Suppressor macrophage (primary cell): ENCODE measurements at places on chromosomes 6 and 20.
A peak's percentile ranks its signal among the peaks of the same experiment; 100 is the strongest.

- DNase-seq, result no peak
These were observed 81.3 kb upstream of the CD93 start for GRCh38 chr20:23167431-23167830.

DNA sequence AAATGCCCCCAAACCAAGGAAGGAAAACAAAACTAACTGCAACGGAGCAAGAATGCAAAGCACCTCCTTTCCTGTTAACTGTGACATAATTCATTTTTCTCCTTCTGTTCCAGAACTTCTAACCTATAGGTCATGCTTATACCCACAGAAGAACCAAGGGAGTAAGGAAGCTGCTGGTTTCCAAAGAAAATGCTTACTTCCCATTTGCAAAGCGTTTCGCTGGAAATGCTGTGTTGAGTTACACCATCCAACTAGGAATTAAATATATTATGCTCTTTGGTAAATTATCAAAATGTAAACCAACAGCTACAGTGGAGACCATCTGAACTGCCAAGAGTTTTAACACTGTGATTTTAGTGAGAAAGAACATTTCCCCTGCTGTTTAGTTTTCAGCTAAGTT lies 42.9 kb downstream of the ATXN1 start:
- peak; percentile 65 for DNase-seq

DNA sequence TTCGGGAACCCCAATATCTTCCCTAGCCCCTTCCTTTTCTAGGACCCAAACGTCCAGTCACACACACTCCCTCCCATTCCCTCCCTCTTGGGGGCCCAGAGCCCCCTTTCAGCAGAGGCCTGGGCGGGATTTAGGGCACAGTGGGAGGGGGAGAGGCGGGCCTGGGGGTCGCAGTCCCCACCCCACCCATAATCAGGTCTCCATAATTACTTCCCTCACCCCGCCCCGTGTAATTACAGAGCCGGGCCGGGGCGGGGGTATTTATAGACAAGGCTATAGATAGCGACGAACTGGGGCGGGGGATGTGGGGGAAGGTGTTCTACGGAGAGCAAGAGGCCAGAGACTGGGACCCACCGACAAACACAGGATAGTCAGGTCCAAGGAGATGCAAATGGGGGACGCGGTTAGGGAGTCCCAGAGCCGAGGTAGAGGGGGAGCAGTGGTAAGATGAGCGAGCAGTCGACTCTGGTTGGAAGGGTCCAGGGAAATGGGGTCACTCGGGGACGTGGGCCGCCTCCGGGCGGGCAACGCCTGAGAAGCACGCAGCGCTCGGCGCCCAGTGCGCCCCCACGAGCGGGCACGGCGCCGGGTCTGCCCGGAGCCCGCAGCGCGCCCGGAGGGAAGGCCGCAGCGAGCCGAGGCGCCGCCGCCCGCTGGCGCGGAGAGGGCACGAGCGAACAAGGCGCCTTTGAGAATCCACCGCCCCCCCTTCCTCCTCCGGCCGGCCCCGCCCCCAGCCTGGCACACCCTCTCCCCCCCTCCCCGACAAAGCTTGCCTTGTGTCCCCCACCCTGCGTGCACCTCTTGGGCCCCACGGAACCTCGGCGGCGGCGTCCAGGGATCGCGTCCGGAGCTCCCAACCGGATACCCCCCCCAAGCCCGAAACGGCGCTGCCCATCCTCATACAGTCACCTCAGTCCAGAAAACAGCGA lies 670 bp upstream of the COL11A2 start:
- DNase-seq, result peak; percentile 51

DNA sequence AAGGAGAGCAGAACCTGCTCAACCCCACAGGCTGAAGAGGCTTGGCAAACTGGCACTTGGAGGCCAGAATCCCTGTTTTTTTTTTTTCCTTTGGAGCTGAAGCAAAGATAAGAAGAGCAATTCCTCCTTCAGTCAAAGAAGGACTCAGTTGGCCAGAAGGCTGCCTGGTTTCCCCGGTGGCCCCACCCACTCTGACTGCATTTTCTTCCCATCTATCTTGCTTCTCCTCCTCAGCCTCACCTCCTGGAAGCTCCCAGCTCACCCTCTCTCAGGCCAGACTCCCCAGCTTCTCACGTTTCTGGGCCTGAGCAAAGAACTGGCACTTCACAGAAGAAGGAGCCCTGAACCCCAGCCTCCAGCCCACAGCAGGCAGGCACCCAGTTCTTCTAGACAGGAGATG lies 2.4 kb downstream of the LRFN2 start:
- DNase-seq, result no peak

DNA sequence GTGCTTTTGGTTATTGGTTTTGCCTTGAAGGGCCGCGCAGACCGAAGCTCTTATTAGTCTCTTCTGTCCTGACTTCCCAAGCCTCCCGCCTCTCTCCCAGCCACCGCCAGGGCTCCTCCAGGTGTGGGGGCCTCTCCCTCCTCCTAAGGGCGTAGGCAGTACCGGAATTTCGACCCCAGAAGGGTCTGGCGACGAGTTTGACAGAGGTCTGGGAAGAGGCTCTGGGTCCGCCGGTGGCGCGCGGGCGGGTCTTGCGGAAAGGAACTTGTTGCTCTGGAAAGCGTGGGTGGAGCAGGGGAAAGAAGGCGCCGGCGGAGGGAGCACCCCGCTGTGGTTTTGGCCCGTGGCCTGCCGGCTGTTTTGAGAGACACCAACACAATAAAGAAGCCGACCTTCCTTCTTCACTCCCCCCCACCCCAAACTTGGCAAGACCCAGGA lies 1.8 kb downstream of the PCSK2 start:
- no peak for DNase-seq

GRCh38 chr6:106630366-106630765 lies 988 bp downstream of the QRSL1 start:
- DNase-seq, result no peak

- no peak for DNase-seq
These were observed 95.2 kb downstream of the KIF13A start for GRCh38 chr6:17892097-17892686.

DNA sequence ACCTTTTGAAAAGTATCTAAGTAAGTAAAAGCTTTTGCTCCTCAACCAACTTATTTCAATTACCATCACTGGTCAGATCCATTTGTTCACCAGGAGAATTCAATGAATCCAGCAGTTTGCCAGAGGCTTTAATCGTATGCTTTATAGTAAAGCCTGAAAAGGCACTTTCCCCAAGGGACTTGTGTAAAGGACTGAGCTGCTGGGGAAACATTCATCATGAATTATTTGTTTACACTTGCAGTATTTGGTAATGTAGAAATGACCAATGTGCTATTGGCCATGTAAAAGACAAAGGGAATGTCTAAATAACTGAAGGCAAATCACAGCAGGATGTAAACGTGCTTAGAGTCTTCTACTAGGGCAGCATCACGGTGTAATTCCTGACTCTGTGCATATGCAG lies 471.4 kb downstream of the ADGRB3 start:
- no peak for DNase-seq

DNA sequence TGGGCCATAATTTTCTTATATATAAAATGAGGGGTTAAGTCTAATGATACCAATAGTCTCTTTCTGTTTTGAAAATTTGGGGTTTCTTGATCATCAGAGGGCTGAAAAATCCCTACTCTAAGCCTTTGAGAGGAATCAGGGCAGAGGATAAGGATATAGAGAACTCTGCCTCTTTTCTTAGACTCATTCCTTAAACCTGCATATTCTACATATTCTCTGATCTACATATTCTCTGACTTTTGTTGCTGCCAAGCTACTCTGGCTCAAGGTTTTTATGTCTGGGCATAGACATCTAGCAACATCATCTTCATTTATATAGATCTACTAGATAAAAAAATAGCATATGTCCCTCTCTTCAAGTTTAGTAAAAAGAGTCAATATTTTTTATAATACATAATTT lies 71.2 kb downstream of the FLRT3 start:
- DNase-seq, result no peak

DNA sequence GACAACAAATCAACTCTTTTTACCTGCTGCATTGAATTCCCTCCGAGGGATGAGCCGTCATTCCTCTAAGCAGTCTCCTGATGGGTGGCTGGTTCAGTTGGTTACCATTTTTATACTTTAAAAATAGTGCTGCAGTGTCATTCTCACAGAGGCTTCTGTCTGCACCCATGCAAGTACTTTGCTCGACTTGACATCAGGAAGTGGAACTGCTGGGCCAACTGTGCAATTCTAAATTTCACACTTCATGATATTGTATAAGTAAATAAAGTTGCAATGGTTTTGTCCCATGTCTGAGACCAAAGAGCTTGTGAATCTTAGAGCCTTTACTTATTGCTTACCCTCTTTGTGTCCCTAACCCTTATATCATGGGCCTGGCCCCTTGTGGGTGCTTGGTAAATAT lies 2.5 kb downstream of the BTN3A1 start:
- peak; percentile 23 for DNase-seq

DNA sequence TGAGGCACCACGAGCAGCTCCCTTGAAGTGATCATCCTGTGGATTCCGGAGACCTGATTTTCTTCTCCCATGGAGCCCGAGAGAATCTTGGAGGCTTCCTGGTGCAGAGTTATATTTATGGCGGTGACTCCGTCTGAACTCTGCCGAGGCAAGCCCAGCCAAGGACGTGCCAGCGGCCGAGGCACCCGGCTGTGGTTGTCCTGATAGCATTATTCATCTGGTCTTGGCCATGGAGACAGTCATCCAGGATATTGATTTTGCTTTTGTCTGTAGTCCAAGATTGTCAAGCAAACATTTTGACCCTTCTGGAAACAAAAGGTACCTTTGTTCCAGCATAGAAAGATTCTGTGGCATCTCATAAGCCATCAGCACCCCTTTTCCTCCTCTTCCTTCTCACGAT lies 163.3 kb downstream of the SCML4 start:
- DNase-seq, result no peak

- no peak for DNase-seq
These were observed 295.2 kb downstream of the CDH26 start for GRCh38 chr20:60253471-60253870.

- DNase-seq, result no peak
These were observed 90.1 kb upstream of the PREP start for GRCh38 chr6:105492706-105493673.

DNA sequence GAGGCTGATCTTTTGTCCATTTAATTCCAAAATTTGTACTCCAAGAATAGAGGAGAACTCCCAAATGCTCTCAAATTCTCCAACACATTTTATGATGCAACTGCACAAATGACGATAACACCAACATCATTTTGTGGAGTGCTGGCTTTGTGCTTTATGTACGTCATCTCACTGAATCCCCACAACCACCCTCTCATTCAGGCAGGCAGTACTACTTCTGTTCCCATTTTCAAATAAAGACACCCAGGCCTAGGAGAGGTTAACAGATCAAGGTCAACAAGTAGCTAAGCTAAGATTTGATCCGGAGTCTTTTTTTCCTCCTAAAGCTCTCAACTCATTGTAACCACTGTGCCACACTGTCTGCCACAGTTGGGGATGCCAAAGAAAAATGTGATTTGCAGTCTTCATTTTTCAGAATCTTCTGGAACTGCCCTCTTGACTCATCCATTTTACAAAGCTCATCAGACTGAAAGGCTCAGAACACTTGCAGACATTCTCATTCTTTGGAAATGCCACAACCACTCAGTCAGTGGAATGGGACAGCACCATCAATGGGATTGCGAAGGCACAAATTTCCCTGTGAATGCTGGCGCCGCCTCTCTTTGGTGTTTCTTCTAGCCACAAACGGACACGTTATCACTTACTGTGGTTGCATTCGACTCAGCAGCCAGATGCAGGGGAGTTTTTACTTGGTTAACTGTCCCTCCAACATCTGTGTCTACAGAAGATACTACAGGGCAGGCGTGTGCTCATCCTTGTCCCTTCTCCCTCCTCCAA lies 184.4 kb downstream of the GJA10 start:
- no peak for DNase-seq

- no peak for DNase-seq
These were observed 590 bp downstream of the C20orf204 start for GRCh38 chr20:64036346-64037198.

DNA sequence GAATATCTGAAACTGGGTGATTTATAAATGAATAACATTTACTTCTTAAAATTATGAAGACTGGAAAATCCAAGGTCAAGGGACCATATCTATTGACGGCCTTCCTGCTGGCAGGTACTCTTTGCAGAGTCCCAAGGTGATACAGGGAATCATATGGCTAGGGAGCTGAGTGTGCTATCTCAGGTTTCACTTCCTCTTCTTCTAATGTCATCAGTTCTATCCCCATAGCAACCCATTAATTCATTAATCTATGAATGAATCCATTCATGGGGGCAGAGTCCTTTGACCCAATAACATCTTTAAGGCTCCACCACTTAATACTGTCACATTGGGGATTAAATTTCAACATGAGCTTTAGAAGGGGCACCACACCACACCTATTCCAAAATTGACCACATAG lies 772.0 kb downstream of the HACE1 start:
- no peak for DNase-seq

DNA sequence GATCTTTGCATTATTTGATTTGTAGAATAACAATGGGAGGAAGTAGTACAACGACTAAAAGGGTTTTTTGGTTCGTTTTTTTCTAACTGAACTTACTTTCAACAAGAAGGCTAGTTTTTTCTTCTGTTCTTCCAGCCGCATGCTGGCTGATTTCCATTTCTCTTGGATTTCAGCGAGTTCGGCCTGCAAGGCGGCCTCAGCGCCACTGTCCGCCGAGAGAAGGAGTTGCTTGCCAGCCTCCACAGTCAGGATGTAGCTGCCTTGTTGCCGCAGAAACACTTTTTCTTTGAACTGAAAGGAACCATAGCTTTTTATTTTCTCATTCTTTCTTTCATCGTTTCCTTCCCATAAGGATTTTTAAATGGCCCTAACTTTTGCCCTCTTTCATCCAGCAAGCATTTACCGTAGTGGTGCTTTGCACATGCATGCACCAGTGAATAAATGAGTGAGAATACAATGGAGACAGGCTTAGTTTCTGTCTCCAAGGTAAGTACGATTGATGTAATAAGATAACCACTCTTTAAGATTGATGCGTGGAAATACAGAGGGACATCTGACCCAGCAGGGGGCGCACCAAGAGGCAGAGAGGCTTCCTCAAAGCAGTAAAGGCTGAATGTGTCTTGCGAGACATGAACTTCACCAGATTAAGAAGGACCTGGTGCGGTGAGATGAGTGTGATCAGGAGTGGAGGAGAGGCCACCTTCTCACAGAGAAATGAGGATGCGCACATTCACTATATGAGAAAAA lies 398.8 kb downstream of the ESR1 start:
- peak; percentile 61 for DNase-seq

DNA sequence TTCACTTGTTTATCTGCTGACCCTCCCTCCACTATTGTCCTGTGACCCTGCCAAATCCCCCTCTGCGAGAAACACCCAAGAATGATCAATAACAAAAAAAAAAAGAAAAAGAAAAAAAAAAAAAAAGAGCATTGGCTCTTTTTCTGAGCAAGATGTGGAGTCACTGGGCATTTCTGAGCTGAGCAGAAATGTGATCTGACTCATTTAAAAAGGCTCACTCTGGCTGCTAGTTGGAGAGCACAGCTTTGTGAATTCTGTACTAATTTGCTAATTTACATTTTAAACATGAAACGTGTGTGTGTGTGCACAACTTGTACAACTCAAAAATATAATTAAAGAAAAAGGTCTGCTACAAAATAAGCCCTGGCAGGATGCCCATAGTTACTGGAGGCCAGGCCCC lies 20.2 kb downstream of the SCML4 start:
- DNase-seq, result no peak

- DNase-seq, result no peak
These were observed 10.0 kb downstream of the AFDN start for GRCh38 chr6:167836721-167837120.

- no peak for DNase-seq
These were observed 28.9 kb upstream of the SMIM8 start for GRCh38 chr6:87293526-87293925.
